NCI-H226 (cell line): ENCODE measurements at places on chromosomes 7 and 10.

- no peak for DNase-seq
Observed at GRCh38 chr7:84627250-84627649, 432.7 kb upstream of the SEMA3A start.

- DNase-seq: peak; percentile 38
Observed at GRCh38 chr7:12638851-12639456, 48.5 kb upstream of the ARL4A start.

DNA sequence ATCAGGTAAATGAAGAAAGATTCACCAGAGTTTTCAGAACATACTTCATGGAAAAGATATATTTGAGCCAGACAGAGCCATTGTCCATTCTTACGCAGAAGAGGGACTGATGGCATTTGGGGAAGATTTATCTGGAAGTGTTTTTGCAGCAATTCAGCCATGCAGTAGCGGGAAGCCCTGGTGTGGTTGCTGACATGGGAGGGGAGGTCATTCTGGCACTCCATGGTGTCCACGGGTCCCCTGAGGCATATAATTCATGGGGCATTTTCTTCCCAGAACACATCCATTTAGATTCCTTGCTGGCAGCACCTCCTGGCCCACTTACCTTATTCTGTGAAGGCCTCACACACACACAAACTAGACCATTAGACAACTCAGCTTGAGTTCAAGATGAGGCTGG is 55.6 kb downstream of the WIPF3 start:
- DNase-seq: no peak

DNA sequence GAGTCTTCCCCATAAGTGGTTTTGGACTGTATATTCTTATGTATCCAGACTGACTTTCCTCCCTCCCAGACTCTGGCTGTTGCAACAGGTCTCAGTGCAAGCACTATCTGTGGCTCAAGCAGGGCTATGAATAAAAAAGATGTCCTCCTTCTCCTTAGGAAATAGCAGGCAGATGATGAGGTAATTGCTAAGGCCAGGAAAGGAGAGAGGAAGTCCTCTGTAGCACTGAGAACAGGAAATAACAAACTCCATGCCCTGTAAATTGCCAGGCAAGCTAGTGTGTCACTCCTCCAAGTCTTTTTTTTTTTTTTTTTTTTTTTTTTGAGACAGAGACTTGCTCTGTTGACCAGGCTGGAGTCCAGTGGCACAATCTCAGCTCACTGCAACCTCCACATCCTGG is 900.1 kb downstream of the TYW1 start:
- peak; percentile 9 for DNase-seq

DNA sequence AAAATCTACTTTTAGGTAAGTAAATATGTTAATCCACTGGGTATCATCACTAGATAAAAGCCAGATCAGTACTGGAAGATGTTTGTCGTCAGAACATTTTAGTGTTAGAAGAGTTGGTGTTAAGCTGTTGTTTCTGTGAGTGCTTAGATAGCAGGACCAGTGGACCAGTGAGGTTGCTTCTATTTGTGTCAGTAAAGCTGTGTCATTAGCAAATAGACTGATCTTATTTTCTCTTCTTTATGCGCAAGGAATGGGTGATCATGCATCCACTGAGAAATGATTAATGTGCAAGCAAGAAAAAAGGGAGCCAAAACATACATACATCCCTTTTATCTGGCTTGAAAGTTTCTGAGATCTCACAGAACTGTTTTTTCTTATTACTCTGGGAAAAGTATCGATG is 42.6 kb downstream of the EXOC4 start:
- DNase-seq: no peak

- DNase-seq: peak; percentile 44
Observed at GRCh38 chr7:18948521-18948920, 168.9 kb downstream of the TWIST1 start.

GRCh38 chr7:44609829-44610228 is 3.4 kb downstream of the OGDH start:
- no peak for DNase-seq
